ENCODE measurements at places on chromosomes 11 and 22.

DNA sequence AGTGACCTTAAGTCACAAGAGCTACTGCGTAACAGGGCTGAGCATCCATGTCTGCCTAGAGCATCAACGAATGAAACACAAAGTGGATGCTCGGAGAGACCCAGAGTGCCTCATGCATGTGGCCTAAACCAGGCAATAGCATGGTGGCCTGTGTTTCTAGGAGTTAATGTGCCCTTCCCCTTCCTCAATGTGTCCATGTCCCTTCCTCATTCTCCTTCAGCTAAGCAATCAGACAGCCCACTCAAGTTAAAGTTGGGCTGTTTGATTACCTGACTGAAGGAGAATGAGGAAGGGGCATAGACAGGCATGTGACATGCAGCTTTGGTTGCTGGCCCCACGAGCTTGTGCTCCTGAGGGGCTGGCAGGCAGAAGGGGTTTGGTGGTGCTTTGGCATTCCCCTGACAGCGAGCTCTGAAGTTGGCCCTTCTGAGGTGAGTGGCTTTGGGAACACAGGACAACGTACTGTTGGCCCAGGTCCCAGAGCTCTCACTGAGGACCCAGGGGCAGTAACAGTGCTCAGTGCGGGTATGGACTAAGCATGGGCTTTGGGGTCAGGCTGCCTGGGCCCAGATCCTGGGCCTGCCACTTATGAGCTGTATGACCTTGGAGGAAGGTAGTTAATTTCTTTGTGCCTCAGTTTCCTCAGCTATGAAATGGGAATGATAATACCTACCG lies 46.7 kb downstream of the IRAG1 start:
- no peak for DNase-seq

DNA sequence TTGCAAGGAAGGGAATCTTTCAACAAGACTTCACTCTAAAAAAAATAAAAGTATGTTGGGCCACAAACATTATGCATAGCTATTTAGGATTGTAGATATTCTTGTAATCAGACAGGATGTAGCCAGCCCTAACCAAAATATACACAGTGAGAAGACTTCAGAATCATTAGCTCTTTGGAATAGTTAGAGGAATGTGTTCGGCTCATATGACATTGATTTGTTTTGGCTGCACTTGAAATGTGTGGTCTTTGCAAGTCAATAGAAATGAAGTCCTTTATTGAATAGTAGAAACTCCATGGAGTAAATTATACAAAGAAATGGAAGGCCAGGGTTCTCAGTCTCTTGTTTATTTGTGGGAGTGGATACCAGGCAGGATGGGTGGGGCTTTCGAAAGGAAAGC lies 692.1 kb downstream of the NTM start:
- no peak for DNase-seq

GRCh38 chr22:29141078-29141688 lies 64.5 kb upstream of the EMID1 start:
- no peak for DNase-seq

- no peak for DNase-seq
Observed at GRCh38 chr11:72600557-72600956, 73.7 kb downstream of the PDE2A start.

- peak; percentile 84 for DNase-seq
Observed at GRCh38 chr11:65558002-65558929, at the start of gene LTBP3. LTBP3 (minus strand) TSS chr11:65558359; CDS start chr11:65557959, 400 bp downstream.
